ENCODE measurements at places on chromosomes 2 and 18.

GRCh38 chr2:130954873-130955272, 118.2 kb downstream of the ARHGEF4 start:
- H3K4me1 ChIP-seq = peaks cover 12% of the 10 kb centered on the region
- no peak overlapping the region for H3K27ac ChIP-seq
- H3K27me3 ChIP-seq = peaks cover 18% of the 10 kb centered on the region
- peaks cover 12% of the 10 kb centered on the region for H3K36me3 ChIP-seq

DNA sequence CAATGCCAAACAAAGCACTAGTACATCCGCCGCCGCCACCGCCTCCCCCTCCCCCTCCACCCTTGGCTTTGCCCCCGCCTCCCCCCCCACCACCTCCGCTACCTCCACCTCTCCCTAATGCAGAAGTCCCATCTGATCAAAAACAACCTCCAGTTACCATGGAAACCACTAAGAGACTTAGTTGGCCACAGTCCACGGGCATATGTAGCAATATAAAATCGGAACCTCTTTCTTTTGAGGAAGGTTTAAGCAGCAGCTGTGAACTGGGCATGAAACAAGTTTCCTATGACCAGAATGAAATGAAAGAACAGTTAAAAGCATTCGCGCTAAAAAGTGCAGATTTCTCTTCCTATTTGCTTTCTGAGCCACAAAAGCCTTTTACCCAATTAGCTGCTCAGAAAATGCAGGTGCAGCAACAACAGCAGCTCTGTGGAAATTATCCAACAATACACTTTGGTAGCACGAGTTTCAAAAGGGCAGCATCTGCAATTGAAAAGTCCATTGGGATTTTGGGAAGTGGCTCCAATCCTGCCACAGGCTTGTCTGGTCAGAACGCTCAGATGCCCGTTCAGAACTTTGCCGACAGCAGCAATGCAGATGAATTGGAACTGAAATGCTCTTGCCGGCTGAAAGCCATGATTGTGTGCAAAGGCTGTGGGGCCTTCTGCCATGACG, 168.0 kb downstream of the ASXL3 start:
- no peak for DNase-seq
- no peak overlapping the region for H3K4me3 ChIP-seq
- no peaks in the 10 kb centered on the region for H3K36me3 ChIP-seq
- no peaks in the 10 kb centered on the region for H3K4me1 ChIP-seq

DNA sequence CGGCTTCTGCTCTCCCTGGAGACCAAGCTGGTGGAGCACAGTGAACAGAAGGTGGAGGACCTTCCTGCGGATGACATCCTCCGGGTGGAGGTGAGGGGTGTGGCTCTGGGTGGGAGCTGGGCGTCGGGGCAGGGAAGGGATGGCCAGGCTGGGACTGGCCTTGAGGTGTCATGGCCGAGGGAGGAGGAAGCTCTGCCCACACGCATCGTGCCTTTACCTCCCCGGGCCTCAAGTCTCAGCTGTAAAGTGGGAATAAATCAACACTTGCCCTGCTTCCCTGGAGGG, 98.2 kb downstream of the DYSF start:
- no peaks in the 10 kb centered on the region for H3K4me1 ChIP-seq
- peaks cover 3% of the 10 kb centered on the region for H3K27me3 ChIP-seq
- no peak overlapping the region for H3K4me3 ChIP-seq
- no peak overlapping the region for H3K27ac ChIP-seq
- H3K36me3 ChIP-seq = no peaks in the 10 kb centered on the region

DNA sequence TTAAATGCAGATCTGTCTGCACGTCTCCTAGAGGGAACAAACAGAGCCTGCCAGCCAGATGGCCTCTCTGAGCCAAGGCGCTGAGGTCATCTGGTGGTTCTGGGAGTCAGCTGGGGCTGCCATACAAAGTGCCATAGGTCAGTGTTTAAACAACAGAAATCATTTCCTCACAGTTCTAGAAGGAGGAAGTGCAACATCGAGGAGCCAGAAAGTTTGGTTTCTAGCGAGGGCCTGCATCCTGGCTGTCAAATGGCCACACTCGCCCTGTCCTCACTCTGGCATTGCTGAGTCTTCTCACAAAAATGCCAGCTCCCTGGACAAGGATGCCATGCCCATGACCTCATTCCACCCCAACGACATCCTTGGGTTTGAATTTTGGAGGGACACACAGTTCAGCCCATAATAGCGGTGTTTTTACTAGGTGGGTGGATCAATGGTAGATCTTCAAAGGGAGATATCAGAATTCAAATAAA, 59.6 kb downstream of the MYT1L start:
- no peak overlapping the region for H3K4me3 ChIP-seq
- H3K27me3 ChIP-seq = no peaks in the 10 kb centered on the region
- no peaks in the 10 kb centered on the region for H3K36me3 ChIP-seq
- no peaks in the 10 kb centered on the region for H3K4me1 ChIP-seq
- DNase-seq = no peak

DNA sequence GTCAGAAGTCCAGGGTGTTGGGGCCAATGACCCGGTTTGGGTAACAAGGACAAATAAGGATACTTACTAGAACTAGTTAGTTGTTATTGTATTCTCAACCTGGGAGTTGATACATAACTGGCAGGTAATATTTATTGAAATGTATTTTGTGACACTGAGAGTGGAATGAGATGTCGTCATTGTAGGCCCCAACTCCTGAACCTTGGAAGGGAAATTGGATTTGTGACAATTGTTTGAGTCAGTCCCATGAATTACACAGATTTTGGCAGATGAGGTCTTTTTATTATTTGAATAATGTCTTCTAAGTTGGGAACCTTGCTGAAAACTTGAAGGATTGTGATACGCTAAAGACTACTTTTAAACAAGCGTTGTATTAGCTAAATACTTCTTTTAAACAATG, 5.1 kb downstream of the TIMM21 start:
- no peak for DNase-seq
- peaks cover 13% of the 10 kb centered on the region for H3K36me3 ChIP-seq
- H3K4me3 ChIP-seq = no peak overlapping the region
- H3K27ac ChIP-seq = no peak overlapping the region
- peaks cover 43% of the 10 kb centered on the region for H3K4me1 ChIP-seq
- H3K27me3 ChIP-seq = no peaks in the 10 kb centered on the region

DNA sequence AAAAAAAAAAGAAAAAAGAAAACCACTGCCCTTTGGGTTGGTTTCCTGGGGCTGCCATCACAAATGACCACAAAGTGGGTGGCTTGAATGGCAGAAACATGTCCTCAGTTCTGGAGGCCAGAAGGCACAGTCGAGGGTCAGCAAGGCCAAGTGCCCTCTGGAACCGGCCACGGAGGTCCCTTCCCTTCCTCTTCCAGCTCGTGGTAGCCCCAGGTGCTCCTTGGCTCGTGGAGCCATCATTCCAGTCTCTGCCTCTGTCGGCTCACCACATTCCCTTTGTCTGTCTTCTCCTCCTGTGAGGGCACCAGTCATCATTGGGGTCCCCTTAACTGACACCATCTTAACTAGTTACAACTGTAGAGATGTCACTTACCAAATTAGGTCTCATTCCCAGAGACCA, 8.5 kb upstream of the NFATC1 start:
- no peaks in the 10 kb centered on the region for H3K36me3 ChIP-seq
- H3K27me3 ChIP-seq = peaks cover 30% of the 10 kb centered on the region
- no peak overlapping the region for H3K27ac ChIP-seq
- DNase-seq = no peak

DNA sequence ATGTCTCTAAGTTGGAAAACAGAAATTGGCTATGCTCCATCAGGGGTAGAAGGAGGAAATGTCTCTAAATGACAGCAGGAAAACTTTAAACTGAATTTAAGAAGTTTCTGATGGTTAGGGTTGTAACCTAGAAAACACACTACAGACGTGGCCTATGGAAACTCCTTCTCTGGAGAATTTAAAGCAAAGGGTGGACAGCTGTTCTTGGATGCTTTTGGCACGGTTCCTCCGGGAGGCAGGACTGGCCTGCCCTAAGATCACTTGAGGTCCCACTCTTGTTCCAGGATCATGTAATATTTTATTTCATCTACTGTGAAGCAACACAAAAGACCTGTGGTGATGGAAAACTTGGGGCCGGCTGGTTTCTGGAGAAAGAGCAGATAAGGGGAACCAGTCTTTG, 77.0 kb downstream of the NRP2 start:
- no peak overlapping the region for H3K27ac ChIP-seq
- H3K4me3 ChIP-seq = no peak overlapping the region
- DNase-seq = no peak
- H3K36me3 ChIP-seq = no peaks in the 10 kb centered on the region

- H3K27ac ChIP-seq = no peak overlapping the region
- peaks cover 17% of the 10 kb centered on the region for H3K4me1 ChIP-seq
- H3K36me3 ChIP-seq = peaks cover 64% of the 10 kb centered on the region
- DNase-seq = no peak
These were observed 23.0 kb downstream of the COX7A2L start for GRCh38 chr2:42337846-42338566.

DNA sequence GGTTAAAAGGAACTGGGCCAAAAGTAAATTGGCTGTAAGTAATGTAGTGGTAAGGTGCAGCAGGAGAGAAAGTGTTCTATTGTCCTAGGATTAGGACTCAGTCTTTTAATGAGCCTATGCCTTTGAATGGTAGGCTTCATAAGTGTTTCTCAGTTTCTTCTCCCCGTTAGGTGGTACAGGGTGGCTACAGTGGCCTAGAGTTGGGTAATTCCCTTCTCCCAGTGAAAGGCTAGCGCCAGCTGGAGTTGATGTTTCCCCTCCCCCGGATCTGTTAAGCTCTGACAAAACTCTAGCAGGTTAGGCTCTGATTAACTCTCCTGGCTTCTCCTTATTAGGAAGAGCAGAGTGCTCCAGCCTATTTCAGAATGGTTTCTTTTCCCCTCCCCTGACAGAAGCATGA, 127.7 kb downstream of the DNAH6 start:
- peaks cover 9% of the 10 kb centered on the region for H3K4me1 ChIP-seq
- H3K27me3 ChIP-seq = no peaks in the 10 kb centered on the region
- no peak overlapping the region for H3K4me3 ChIP-seq
- no peak overlapping the region for H3K27ac ChIP-seq

DNA sequence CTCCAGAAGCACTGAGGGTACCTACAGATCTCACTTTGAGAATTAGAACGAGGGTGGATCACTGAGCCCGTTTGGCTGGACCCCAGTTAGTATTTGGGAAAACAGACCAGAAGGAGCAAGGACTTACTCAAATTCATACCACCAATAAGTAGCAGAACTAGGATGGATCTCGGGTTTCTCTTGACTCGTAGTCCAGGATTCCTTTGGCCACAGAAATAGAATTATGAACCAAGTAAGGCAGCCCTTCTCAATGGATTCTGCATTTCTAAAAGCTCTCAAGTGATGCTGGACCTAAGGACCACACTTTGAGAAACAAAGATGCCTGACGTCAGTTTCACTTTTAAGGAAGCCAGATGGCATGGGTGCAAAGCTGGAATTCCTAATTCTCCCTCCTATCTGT, 153.0 kb downstream of the KLHL29 start:
- no peaks in the 10 kb centered on the region for H3K27me3 ChIP-seq
- no peak for DNase-seq
- no peak overlapping the region for H3K4me3 ChIP-seq
- no peak overlapping the region for H3K27ac ChIP-seq

Data from activated naive CD8-positive, alpha-beta T cell treated with anti-CD3 and anti-CD28 coated beads, Interleukin-2, amount 10 ng/mL, durations not matched to agents 7 days and 5 days (primary cell).